HFFc6 (cell line): ENCODE measurements at places on chromosomes 16 and 17.

DNA sequence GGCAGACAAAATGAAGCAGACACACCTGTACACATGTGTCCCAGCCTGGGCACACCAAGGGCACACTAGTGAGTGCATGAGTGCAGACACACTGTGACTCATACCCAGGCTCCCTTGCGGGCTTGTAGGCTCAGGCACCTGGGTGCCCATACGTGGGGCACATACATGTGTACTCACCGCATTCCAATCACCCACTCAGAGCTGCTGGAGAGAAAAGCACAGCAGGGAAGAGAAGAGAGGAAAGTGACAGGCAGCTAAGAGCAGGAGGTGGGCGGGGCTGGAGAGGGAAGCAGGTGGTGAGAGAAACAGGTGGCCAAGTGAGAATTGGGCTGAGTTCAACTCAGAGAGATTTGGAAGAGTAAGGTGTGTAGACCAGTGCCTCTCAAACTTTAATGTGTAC is 54.0 kb downstream of the TMEM132E start:
- no peak for DNase-seq

DNA sequence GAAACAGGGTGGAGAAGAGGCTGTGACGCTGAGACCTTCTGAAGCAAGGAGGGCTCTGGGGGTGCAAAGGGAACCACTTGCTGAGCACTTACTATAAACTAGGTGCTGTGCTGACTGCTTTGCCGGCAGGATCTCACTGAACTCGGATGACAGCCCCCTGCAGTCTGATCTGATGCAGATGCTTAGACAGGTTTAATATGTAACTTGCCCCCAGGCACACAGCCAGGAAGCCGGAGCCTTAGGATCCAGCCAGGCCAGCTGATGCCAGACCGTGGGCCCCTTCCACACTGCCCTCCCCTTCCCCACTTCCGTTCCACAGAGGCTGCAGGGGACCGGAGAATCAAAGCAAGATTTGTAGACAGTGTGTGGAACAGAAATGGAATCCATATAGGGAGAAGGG is 23.1 kb downstream of the SPACA3 start:
- no peak for DNase-seq

DNA sequence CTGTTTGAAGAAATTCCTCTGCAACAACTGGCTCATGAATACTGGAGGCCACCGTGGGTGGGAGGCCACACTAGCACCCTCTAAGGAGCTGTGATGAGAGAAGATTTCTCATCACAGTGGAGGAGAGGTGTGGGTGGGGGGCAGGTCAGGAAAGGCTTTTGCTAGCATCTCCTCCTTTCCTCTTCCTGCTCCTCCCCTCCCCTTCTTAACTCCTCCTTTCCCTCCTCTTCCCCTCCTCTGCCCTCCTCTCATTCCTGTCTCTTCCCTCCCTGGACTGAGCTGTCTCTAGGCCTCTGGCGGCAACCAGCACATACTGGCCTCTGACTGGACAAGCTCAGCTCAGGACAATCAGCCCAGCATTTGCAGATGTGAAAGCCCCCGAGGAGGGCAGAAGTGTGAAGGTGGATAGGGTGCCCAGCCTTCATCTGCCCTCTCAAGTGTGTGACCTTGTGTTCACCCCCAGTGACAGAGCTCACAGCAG is 19.0 kb upstream of the LHX1 start:
- peak; percentile 1 for DNase-seq

- DNase-seq, result no peak
These were observed 43.8 kb downstream of the ELAC2 start for GRCh38 chr17:12974005-12974531.

DNA sequence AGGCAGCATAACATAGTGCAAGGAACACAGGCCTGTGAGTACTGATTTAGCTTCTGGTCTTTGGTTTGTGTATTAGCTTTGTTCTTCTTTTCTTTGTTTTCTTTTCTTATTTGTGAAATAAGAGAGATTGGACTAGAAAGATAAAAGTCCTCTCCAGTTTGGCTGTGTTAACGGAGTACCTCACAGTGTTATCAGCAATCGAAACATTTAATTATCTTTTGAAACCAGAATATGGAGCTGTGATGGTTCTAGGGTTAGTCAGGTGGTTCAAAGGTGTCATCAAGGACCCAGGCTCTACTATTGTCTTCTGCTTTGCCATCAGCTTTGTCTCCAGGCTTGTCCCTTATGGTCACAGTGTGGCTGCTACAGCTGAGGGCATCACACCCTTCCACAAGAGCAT is 25.6 kb downstream of the ADORA2B start:
- no peak for DNase-seq

DNA sequence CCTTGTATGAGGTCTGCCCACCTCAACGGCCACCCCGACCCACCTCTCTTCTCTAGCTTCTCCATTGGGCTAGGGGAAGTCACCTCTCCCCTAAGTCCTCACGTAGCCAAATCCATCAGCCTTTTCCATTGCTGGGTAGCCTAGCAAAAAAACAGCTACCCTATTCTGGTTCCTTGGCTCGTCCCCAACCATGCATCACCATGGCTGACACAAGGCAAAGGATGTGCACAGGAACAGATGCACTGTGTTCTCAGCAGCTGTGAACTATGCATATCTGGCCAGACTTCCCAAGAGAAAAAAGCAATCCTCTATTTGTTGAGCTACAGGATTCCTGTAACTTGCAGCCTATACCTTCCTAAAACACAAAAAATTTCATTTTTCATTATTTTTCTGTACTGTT is 22.0 kb upstream of the FLCN start:
- no peak for DNase-seq

- DNase-seq, result no peak
These were observed 63.4 kb downstream of the GTF3C1 start for GRCh38 chr16:27486344-27486743.

DNA sequence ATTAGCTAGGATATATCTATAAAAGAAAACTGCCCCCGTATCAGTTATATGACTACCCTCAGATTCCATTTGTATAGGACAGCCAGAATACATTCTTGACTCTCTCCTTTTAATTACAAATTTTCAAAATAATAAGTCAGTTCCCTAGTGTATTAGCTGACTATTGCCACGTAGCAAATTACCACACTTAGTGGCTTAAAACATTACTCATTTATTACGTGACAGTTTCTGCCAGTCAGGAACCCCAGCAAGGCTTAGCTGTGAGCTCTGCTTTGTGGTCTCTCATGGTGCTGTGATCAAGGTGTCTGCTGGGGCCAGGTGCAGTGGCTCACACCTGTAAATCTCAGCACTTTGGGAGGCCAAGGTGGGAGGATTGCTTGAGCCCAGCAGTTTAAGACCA is 13.9 kb upstream of the SCNN1B start:
- no peak for DNase-seq

DNA sequence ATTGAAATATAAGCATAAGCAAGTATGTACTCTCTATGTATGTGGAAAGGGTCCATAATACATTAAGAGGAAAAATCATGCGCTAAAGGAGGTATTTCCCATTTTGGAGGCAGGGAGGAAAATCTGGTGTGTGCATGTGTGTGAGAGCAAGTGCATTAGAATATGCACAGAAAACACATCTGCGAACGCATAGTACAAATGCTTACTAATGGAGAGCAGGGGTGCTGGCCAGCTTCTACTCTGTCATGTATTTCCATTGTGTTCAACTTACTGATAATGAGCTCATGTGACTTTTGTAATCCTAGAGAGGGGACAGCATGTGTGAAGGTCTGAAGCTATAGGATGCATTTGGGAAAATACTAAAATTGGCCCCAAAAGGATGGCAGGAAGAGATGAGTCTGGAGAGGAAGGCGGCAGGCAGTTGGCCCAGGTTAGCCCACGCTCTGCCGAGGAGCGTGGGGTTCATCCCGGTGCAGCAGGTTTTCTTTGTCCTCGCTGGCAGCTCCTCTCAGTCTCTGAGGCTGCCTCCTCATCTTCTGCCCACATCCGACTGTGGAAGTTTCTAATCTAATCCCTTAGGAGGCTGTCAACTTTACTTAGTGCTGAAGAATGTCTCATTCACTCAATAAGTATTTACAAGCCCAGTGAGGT is 17.8 kb upstream of the KSR1 start:
- DNase-seq, result no peak

DNA sequence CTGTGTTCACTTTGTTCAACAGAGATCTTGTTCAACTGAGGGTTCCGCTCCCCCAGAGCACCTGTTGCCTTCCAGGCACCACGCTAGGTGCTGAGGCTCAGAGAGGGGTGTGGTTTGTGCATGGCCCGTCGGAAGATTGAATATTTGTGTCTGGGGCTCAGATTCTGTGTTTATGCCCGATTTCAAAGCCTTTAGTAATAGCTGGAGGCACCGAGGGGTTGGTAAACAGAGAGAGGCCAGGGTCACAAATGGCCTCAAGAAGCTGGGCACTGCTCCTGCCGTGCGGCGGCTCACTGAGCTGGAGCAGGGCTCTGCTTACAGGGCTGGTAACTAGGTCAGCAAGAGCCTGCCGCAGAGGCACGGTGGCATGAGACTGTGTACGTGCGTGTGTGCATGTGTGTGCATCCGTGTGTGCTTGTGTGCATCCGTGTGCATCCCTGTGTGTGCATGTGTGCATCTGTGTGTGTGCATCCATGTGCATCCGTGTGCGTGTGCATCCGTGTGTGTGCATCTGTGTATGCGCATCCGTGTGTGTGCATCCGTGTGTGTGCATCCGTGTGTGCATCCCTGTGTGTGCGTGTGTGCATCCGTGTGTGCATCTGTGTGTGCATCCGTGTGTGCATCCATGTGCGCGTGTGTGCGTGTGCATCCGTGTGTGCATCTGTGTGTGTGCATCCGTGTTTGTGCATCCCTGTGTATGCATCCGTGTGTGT is 5.4 kb downstream of the ITGAE start:
- no peak for DNase-seq
